ENCODE measurements at places on chromosomes 5 and 9.

DNA sequence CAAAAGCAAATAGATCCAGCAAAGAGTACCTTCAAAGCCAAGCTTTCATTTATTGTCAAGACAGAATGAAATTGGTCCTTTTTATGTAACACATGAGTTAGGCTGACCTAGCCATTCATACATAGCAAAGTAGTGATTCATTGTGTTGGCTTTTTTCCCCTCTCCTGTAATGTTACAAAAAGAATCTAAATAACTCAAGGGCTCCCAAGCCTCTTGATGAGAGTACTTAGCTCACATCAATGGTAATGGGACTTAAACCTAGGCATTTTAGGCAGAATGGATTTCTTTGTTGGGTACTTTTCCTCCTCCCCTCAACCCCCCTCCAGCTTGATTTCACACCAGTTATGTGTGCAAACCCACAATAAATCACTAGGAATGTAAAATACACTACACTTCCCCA, 123.7 kb downstream of the EBF1 start:
- no peak for DNase-seq

- DNase-seq = no peak
These were observed 129.4 kb downstream of the TRIM32 start for GRCh38 chr9:116816484-116816883.

DNA sequence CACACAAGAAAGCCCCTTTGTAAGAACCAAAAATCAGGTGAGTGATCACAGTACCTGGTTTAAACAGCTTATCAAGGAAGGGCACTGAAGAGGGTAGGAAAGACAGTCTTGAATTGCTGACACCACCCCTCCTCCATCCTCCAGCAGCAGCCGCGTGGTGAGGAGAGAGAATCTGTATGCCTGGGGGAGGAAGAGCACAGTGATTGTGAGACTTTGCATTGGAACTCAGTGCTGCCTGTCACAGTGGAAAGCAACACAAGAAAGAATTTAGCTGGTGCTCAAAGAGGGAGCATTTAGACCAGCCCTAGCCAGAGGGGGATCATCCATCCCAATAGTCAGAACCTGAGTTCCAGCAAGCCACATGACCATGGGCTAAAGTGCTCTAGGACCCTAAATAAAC, 11.6 kb upstream of the STX17 start:
- no peak for DNase-seq

- DNase-seq = no peak
These were observed 7.2 kb upstream of the ADGRV1 start for GRCh38 chr5:90551376-90551775.

GRCh38 chr5:74763504-74763903, 3.4 kb downstream of the GFM2 start:
- no peak for DNase-seq

GRCh38 chr9:133642708-133643361, 6.7 kb downstream of the DBH start:
- DNase-seq = no peak

- DNase-seq = no peak
These were observed 106.0 kb upstream of the MTAP start for GRCh38 chr9:21696411-21696871.

- no peak for DNase-seq
These were observed 218.4 kb upstream of the PIK3R1 start for GRCh38 chr5:67997148-67997547.

- DNase-seq = no peak
These were observed 4.8 kb upstream of the GRIA1 start for GRCh38 chr5:153485641-153486040.

DNA sequence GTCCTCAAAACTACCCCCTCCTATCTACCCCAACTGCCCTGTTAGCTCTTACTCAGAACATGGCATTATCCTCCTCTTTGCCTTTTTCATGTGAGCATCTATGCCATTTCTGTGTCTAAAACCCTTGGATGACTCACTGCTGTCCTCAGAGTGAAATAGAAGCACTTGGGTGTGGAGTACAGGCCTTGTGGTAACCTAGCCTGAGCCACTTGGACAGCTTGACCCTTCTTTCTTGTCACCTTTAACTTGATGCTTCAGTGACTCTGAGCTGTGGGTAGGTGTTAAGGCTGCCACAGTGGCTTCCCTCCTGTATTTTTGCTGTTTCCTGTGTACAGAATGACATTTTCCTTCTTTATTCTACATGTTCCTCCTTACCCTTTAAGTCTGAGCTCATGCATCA, 391.4 kb downstream of the SH3GL2 start:
- no peak for DNase-seq

DNA sequence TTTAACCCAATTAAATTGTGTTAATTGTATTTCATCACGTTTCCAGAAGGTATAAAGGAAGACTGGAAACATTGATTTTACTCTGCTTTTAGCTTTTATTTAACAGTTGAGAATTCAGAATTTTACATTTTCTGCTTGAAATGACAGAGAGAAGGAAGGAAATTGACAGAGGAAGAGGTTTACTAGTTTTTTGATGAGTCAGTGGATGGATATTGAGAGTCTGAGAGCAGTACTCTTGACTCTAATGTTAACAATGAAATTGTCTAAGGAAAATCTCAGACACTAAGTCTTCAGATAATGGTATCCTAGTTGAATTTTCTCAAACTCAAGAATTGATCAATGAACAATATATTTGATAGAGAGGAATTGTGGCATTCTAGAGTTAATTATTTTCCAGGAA, 60.6 kb downstream of the IPO11 start:
- DNase-seq = no peak

GRCh38 chr9:123416176-123416575, 60.2 kb downstream of the CRB2 start:
- no peak for DNase-seq

GRCh38 chr5:58366461-58366860, 93.4 kb downstream of the PLK2 start:
- DNase-seq = no peak

- DNase-seq = no peak
These were observed 139.9 kb upstream of the ACOT12 start for GRCh38 chr5:81533629-81534405.

- DNase-seq = no peak
These were observed 150.7 kb downstream of the ICE1 start for GRCh38 chr5:5572976-5573797.

GRCh38 chr5:164002628-164003027, 497.2 kb downstream of the MAT2B start:
- DNase-seq = peak; percentile 37

GRCh38 chr5:127031147-127031862, 947 bp upstream of the MARCHF3 start:
- DNase-seq = no peak

GRCh38 chr5:912280-913091, 19.8 kb downstream of the TRIP13 start:
- peak; percentile 99 for DNase-seq

- DNase-seq = no peak
These were observed 363.6 kb downstream of the SH3GL2 start for GRCh38 chr9:17942498-17942897.

GRCh38 chr5:138662599-138662998, 87.4 kb upstream of the HSPA9 start:
- DNase-seq = no peak

DNA sequence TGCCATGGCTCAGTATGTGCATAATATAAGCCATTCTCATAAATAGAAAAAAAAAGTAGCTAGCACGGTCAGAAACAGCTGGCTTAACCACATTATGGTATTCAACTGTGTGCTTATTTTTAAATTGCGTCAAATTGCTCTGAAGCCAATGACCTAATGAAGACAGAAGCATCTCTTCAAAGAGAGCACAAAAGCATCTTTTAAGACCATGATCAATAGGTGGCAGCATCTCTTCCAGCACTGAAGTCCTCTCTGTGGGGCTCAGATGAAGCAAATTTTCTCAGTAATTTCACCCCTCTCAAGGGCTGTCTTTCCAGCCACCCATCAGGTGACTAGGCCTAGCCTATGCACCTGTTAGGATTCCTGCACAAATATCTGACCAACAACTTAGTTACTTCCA, 251.4 kb downstream of the GLIS3 start:
- no peak for DNase-seq

DNA sequence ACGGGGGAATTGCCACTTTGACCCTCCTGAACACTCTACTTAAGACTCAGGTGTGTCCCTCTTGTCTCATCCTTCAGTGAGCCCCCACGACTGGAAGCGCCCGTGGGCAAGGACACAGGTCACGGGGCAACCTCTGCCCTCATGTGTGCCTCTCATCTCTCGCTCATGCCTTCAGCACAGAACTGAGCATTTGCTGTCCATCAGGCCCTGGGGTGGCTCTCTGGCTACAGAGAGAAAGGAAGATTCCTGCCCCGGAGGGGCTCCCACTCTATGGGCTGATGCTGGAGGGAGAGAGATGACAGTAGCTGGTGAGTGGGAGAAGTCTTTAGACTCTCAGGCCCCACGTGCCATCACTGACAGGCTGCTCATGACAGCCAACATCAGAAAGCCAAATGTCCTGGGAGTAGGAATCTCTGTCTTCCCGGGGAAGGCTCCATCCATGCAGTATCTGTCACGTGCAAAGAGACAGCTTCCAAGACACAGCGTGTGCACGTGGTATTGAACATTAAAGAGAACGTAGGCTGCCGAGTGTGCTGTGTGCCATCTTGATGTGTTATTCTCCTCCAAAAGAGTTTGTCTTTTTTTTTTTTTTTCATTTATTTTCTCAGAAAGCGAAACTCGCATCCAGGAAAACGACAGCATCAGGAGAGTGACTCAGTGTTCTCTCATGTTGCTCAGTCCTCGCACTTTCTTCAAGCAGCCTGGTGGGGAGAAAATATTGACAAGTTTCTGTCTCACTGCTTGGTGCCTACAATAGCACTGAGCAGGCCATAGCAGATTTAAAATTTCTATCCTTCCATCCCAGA, 190.5 kb downstream of the GAS1 start:
- DNase-seq = no peak

DNA sequence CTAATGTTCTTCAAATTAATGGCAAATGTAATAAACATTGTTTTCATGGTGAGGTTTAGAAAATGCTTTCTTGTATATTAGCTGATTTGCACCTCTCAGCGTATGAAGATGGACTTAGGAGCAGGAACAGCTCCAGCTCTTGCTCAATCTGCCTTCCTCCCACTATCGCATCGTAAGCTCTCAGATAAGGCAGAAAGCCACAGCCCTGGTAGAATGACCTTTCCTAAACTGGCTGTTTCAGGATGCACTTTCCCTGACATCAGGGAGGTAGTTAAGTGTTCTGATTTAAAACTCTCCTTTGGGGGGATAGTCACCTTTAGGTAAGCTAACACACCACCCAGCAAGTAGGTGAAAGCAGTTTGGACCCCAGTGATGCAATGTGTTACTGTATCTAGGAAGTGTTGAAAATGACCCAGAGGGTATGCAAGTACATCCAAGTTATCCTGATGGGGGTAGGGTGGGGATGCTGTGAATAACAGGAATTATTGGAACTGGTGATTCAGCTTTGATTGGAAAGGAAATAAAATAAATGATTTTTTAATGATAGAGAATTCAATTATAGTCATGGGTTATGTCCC, 72.3 kb downstream of the LMNB1 start:
- no peak for DNase-seq

DNA sequence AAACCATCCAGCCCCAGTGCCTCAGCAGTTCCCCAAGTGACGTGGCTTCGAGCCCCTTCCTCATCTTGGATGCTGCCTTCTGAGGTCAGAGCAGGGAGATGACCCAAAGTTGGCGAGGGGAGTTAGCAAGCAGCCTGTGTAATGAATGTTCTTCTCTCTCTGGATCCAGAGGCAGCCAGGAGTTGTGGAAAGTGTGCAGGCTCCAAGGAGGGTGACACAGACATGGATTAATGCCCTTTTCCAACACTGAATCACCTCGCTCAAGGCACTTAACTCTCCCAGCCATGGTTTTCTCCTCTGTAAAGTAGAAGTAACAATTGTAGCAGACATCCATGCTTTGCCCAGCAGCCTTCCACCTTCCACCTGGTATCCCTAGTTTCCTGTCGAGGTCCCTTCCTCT, 64.6 kb upstream of the HAND1 start:
- no peak for DNase-seq

DNA sequence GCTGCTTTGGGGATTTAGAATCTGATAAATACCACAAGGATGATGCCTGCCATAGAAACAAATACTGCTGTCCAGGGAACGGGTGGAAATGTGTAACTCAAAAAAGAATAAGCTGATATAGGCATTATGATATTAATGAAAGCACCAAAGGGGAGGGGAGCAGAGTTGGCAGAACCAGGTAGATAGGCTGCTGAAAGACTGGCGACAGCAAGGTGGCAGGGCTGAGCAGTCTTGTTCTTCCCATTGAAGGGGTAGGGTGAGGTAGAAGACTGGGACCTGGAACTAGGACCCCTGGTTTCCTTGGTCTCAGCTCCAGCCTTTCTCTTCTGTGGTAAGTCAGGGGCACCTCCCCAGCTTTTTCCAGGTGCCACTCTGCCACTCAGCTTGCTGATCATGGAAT, 31.4 kb upstream of the TMOD1 start:
- no peak for DNase-seq

GRCh38 chr9:89896806-89897340, 292.1 kb downstream of the GADD45G start:
- no peak for DNase-seq

All from epithelial cell of prostate (primary cell).